ENCODE measurements at places on chromosomes 1 and 21.

DNA sequence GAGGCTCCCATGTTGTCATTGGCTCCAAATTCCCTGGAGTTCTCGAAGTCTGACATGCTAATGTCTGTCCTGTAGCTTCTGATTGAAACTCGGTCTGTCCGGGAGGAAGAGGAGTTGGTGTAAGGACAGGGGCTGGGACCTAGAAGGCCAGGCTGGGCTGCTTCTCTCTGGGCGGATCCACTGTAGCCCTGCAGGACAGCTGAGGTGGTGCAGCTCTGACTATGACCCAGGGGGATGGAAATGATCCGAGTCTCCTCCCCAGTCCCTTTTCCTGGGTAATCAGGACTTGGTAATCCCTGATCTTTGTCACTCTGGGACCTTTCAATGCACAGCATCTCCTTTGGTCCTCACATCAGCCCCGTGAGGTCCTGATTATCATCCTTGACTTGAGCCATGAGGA lies 10.0 kb upstream of the FCMR start:
- no peak for DNase-seq

GRCh38 chr21:28256420-28256831 lies 736.3 kb downstream of the LTN1 start:
- no peak for DNase-seq

DNA sequence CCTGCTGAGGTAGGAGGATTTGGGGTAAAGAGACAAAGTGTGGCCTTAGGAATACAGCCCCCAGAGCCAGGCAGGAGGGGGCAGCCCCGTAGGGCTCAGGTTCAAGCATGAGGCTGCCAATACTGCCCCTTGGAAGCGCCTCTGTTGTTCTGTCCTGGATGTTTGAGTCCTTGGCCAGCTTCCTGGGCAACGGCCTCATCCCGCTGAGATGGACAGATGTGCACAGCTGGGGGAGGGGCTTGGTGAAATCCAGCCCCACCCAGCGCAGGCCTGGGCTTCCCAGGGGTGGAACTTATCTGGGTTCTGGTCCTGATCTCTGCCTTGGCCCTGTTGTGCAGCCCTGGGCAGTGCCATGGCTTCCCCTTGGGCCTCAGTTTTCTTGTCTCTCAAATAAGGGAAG lies 34.8 kb upstream of the MAN1C1 start:
- DNase-seq, result no peak

DNA sequence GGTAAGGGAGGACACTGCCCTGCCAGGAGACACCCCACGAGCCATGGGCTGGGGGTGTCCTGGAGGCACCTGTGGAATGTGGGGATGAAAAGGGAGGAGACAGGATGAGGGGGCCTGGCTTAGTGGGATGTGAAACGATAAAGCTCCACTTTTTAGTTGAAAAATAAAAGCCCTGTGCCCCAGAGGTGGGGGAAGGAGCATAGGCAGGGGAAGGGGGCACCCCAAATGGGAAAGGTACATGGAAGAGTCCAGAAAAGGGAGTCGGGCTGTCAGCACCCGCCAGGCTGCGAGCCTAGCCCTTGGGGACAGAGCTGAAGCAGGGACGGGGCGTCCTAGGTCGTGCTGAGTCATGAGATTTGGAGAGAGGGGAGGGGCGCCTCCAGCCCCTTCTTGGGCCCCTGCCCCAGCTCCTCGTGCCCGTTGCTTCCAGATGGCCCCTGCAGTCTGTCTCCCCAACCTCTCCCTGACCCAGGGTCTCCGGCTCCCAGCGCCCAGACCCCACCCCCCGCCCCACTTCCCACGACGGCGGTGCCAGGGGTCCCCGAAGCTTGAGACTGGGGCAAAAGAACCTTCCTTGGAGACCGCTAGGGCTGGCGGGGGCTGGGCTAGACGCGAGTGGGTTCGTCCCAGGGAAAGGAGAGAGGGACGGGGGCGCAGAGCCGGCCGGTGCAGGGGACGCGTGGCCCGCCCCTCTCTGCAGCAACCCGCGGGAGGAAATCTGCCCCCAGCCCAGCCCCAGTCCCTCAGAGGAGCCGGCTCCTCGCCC lies 795 bp downstream of the SYT2 start:
- DNase-seq, result no peak

GRCh38 chr1:45348966-45349677 lies 8.9 kb upstream of the MUTYH start:
- no peak for DNase-seq

- DNase-seq, result no peak
Measured at GRCh38 chr1:170634824-170635410, 29.0 kb upstream of the PRRX1 start.

DNA sequence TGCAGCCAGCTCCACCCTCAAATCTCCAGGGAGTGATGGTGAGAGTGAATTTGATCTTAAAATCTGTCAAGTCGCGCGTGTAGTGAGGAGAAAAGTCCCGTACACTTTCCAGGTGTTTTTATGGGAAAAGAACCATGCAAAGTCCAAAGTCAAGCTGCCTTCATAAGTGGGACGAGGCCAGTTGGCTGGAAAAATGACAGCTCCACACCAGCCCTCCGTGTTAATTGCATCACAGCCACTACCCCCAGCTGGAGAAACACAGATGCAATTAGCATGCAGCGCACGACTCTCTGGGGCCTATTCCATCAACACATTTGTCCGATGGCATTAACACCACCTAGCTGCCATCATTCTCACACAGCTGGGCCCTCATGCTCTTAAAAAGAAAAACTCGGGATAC lies 68.4 kb downstream of the KLHDC7A start:
- no peak for DNase-seq

- DNase-seq, result no peak
Measured at GRCh38 chr1:100799548-100799947, 80.0 kb downstream of the VCAM1 start.

DNA sequence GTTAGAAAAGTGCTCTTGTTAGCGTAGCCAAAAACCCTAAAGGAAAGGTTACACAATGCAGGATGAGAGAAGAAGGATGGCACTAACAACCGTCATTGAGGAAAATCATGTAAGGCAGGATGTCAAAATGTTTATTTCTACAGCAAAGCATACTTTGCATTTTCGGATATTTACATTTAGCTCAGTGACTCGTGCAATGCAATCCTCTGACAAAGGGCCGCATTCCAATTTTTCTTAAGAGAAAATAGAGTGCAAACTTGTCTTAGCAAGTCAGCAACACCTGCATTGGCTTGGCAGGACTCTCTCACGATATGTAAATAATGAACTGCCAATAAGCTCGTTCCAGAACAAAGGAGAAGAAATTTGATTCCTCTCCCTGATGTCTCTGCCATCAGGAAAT lies 33.3 kb downstream of the TIAM1 start:
- no peak for DNase-seq

DNA sequence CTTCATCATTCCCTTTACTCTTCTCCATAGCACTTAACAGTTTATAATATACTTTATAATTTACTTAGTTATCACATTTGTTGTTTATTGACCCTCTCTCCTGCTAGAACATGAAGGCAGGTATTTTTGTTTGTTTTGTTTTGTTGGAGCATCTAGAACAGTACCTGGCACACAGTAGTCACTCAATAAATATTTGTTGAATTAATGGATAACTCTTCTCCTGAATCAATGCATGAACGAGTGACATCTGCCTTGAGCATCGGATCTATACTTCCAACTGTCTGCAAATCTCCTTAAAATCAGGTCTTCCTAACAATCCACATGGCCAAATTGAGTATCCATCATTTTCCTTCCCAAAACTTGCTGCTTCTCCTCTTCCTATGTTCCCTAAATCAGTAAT lies 35.9 kb upstream of the MTMR11 start:
- no peak for DNase-seq

- DNase-seq, result peak; percentile 4
Measured at GRCh38 chr1:19123837-19124236, 86.2 kb downstream of the UBR4 start.

GRCh38 chr21:40882192-40882915 lies 35.4 kb upstream of the DSCAM start:
- DNase-seq, result no peak

- DNase-seq, result no peak
Measured at GRCh38 chr21:38963006-38963405, 157.3 kb downstream of the ETS2 start.

- no peak for DNase-seq
Measured at GRCh38 chr21:16419188-16419921, 689.6 kb downstream of the USP25 start.

GRCh38 chr1:160115545-160116282 lies at the start of gene ATP1A2:
Gene ATP1A2, plus strand, starts transcription at chr1:160115759. Its CDS starts 103 bp downstream, at chr1:160115862.
- no peak for DNase-seq

GRCh38 chr1:116697548-116698243 lies 30.2 kb upstream of the IGSF3 start:
- no peak for DNase-seq

- DNase-seq, result no peak
Measured at GRCh38 chr1:208640295-208640694, 396.1 kb upstream of the PLXNA2 start.

- peak; percentile 22 for DNase-seq
Measured at GRCh38 chr1:201085902-201086735, 26.1 kb downstream of the CACNA1S start.

GRCh38 chr1:1318131-1318652 lies 6.3 kb downstream of the INTS11 start:
- no peak for DNase-seq

DNA sequence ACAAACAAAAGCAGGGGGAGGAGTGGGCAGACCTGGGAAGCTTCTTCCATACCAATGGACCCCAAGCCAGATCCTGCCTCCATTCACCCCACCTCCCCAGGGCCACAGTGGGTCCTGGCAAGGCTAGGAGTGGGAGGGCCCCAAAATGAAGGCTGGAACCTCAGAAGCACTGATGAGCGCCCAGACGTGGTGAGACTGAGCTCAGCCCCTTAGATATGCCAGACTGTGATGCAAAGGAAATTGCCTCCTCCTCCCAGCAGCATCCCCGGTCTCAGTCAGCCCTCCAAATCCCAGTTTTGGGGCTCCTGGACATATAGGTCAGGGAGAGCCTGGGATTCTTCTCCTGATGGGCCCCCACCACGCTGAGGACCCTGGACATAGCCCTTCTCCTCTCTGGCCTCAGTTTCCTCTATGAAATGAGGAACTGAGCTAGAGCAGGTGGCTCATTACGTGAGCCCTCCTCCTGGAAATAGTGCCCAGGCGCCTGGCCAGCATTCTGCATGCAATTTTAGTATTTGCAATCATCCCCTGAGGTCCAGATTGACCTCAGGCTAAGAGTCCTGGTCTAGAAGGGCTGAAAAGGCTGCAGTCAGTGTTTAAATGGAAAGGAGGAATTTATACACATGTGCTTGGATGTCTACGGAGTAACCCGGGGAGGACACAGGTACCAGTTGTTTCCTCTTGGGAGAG lies 33.5 kb downstream of the RHBG start:
- DNase-seq, result no peak

- peak; percentile 80 for DNase-seq
Measured at GRCh38 chr21:45439161-45439872, 34.4 kb downstream of the COL18A1 start.

DNA sequence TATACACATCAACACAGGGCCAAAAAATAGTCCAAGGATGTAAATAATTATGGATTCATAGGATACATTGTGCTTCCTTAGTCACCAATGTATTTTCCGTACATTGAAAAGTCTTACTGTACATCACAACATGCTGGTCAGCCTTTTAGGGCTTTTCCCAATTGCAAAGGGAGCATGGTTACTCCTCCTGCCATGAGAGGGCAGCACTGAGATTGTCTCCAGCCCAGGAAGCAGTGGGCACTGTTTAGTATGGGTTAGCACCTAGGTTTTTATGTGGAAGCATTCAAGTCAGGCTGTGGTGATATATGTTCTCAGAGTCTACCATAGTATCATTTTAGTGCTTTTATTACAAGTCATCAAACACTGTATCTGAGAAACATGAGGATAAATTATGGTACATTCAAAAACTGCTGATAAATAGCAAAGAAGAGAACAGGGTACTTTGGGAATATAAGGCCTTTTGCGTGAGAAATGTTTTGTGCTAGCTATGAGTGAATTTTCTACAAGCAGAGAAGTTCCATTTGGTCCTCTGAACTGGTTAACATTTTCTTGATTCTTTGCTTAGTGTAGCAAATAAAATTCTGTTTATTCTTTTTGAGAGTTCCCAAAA lies 34.0 kb downstream of the ST6GALNAC5 start:
- peak; percentile 6 for DNase-seq

GRCh38 chr1:166036092-166036491 lies 130.7 kb downstream of the FAM78B start:
- DNase-seq, result no peak

- no peak for DNase-seq
Measured at GRCh38 chr1:70288166-70288565, 66.4 kb downstream of the ANKRD13C start.

Data from activated CD4-positive, alpha-beta T cell treated with anti-CD3 and anti-CD28 coated beads for 24 hours (primary cell).